ENCODE measurements at places on chromosomes 3 and 15.

- DNase-seq = no peak
Measured at GRCh38 chr3:97612632-97613031, 151.9 kb upstream of the ARL6 start.

- DNase-seq = no peak
Measured at GRCh38 chr15:90362936-90363212, 10.8 kb downstream of the ZNF774 start.

- DNase-seq = no peak
Measured at GRCh38 chr3:105555206-105555605, 188.5 kb downstream of the ALCAM start.

DNA sequence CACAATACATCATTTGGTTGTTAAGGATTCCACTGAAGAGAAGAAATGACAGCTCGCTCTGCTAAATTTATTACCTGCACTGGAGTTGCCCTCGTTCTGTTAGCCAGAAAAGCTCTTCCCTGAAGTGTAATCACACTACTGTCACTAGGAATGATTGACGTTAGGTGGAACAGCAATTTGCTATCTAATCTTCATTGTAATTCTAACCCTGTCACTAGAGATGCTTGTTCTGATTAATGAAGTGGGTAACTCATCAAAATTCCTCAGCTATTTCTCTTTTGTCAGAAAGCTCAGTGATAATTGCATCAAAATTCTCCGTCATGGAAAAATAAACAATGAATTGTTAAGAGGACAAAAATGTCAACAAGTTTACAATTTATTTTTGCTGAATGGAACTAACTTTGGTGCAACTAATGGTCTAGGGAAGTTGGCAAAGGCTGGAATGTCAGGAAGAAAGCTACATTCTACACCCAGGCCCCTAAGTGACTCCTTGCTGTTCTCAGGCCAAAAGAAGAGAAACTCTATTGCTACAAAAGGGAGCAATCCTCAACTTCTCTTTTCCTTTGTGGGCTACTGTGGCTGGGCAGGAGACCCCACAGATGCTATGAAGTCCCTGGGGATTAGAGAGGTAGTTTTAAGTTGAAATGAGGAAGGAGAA, 34.1 kb downstream of the CCDC191 start:
- no peak for DNase-seq

DNA sequence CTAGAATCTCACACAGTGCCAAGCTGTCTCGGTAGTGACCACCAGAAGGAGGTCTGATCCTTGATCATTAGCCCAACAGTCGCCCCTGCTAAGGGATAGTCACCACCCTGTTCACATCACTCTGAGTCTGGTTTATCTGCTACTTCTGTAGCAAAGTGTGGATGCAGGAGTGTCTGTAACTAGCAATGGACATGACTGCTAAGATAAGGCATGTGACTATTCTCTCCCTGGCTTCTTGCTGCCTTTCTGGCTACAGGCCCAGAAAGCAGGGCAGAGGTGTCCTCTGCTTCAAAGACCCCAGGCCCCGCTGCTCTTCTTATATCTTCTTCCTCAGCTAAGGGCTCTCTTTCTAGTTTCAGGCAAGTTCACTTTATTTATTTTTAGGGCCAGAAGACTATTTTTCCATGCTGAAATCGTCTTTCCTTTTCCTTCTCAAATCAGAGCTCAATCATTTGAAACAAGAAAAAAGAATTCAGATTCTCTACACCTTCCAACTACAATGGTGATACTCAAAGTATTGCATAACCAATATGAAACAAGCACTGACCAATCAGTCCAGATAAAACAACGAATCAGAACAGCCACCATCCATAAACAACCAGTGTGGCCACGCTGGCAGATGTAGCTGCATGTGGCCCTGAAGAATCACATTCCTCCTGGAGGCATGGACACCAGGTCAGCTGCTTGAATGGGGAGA, 8.0 kb upstream of the KNG1 start:
- DNase-seq = no peak

DNA sequence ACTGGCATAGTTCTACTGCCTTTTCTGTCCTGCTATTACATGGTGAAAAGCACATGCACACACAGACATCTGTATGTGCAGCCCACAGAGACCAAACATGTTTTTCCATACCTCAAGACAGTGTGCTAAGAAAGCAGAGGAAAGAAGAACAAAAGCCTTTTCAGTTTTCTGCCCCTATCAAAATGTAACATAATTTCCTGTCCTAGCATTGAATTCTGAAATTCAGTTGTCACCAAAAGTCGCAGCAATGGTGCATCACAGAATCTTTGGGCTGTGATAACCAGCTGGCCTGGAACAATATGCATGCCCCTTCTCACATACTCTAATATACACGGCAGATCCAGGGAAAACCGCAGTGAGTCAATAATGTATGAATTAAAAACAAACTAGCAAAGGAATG, 153.8 kb upstream of the RAP2B start:
- no peak for DNase-seq

DNA sequence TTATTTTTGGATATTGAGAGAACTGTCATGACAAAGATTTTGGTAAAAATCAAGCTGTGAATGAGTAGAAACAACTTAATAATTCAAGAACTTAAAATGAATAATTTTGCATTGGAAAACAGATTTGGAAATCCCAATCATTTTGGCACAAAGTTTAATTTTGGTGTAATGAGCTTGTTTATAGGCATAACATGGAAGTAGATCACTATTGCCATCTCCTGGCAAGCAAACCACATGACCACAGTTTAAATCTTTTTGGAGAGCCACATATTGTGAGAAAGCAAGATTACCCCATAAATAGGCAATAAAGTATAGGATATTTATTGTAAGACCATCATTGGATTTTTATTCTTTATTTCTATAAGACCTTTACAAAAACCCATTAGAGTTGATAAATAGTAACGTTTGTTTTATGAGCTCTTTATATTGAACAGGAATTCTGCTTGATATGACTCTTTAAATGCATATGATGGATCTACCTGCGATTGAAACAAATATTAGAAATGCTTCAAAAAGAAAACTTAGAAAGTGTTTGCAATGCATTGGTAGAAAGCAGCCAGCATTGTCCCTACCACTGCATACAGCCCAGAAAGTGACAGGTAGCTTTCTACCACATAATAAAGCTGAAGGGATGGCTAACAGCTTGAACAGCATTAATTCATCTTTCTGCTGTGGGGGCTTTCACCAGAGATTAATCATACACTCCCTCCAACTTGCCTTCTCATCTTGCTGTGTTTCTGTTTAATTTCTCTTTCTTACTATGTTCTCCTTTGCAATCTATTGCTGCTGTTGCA, 766.8 kb downstream of the TBL1XR1 start:
- no peak for DNase-seq

DNA sequence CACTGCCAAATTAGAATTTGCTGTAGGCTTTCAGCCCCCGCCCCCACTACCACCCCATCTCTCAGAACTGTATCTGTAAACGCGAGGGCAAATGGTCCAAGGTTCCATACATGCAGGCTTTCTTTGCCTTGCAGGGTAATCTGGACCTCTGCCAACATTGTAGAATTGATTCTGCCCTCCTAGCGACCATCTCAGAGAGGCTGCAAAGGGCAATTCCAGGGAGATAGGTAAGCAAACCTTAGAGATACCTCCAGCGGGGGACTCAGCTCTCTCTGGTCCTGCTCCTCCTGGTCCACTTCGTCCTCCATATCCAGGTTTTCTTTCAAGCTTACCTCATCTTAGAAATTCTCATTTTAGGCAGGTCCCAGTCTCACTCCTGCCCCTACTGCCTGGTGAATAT, 64.4 kb downstream of the SLMAP start:
- no peak for DNase-seq

DNA sequence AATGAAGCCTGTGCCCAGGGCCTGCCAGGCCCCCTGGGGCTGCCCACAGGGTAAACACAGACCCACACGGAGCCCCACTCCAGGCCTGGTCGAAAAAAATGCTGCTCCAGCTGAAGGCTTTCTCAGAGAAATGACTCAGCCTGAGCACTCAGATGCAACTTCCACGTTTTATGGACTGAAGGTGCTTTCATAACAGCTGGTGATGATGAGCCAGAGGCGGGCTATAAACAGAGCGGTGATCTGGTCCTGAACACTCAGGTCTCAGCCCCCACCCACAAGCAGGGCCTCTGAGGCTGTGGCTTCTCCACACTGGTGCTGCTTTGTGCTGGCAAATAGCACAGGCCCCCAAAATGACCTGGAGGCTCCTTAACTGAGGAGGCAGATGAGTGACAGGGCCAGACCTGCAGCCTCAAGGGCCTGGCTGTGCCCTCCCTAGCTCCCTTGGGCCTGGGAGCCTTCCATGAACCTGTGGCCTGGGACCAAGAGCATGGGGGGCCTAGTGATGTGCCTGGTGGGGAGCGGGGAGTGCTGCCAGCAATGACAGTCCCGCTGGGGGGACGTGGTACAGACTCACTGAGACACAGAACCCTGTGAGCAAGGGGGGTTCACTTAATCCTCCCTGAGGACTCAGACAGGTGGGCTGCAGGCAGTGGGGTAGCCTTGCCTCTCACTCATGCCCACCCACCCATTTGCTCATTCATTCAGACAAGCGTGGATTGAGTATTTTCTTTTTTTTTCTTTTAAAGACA, 23.0 kb upstream of the FURIN start:
- DNase-seq = no peak

DNA sequence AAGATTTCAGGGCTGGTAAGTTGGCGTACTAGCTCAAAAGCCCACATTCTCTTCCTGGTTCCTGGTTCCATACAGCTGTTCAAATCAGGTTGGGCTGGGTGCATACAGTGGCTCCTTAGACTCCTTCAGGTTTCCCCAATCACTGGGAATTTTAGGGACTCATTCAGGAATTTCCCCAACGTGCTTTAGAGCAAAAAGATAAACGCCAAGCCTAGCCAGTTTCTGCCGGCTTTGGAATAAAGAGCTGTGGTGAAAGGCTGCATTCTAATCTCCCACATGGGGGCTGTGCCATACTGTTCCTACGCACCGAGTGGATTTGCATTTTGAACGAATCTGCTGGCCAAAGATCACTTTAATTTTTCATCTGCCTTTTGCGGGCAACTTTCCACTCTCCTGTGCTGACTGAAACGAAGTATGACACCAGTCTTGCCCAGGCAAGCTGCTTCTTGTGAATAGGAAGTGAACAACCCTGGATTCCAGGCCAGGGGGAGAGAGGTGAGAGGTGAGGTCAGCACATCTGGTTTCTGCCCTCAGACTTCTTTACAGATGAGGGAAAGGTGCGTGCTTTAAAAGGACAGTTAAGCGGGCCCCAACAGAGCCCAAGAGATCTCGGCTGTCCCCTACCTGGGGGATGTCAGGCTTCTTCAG, 184.2 kb upstream of the PDZRN3 start:
- DNase-seq = no peak

GRCh38 chr3:29271475-29271874, 9.4 kb upstream of the RBMS3 start:
- DNase-seq = no peak

- DNase-seq = no peak
Measured at GRCh38 chr3:124486324-124486723, 243.9 kb upstream of the UMPS start.

DNA sequence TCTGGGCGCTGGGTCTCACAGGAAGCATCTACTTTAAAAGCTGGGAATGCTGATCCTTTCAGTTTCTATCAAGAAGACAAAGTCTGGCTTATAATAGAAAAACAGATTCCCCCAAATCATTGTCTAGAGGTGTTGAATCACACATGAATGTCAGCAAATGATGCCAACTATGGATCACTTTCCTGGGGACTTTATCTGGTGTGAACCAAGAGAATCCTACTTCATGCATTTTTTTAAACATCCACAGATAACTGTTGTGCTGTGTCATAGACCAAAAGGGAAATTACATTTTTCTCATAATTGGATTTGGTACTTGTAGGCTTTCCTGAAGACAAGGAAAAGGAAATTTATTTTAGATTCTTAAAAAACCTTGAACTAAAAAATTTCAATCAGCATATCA, 132.7 kb downstream of the CD47 start:
- no peak for DNase-seq

GRCh38 chr3:194399874-194400411, 877 bp upstream of the GP5 start:
- DNase-seq = no peak

GRCh38 chr3:168417016-168417415, 321.3 kb upstream of the GOLIM4 start:
- no peak for DNase-seq

DNA sequence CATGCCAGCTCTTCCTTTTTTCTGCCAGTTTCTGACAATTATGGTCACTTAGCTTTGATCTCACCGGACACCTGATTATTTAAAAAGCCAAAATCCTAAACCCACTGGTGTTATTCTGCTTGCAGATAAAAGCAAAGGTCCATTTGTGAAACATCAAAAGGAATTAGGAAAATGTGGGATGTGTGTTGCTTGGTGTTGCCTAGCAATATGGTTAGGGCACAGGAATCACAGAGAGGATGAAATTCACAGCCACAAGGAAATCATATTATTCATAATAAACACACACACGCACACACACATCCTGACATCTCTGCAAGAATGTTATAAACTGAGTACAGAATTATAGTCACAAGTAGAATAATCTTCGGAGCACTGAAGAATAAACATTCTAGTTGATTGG, 89.3 kb upstream of the BHLHE40 start:
- no peak for DNase-seq

DNA sequence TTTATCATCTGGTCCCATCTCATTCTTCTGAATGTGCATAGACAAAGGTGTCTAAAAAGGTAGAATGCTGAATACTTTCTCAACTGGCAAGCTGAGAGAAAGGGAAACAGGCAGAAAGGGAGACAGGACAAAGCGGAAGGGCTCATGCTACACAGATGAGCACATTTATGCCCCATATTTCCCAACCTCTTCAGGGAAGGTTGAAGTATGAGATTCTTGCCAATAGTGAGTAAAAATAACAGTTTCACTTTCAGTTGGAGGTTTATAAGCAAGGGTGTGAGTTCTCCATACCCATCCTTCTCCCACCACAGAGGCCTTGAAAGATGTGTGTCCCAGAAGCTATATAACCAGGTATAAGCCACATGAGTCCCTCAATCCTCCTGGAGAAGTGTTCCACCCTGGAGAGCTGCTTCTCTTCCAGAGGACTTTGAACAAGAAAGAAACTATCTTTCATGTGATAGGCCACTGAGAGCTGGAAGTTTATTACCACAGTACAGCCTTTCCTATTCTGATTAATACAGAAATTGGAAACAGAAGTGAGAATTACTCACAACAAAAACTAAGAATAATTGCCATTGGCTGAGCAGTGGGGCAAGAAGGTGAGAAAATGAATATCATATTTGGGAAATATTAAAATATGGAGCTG, 709.4 kb upstream of the NR2F2 start:
- no peak for DNase-seq

DNA sequence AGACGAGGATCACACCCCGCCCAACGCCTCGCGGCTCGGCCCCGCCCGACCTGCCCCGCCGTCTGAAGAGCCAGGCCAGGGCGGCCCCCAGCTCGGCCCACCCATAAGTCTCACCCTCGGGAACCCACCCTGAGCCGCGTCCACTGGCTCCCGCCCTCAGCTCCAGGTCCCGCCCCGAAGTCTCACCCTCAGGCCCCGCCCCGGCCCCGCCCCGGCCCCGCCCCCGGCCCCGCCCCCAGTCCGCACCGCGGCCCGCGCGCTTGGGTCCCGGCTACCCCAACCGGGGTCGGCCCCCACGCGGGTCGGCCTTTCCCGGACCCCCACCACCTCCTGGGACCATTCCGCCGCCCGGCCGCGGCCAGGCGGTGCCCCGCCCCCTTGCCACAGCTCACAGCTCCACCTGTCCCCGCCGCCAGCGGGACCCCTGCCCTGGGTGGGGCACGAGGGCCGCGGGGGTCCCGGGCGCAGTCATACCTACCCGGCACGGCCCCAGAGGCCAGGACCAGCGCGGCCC, 489 bp downstream of the CSPG5 start:
- no peak for DNase-seq

GRCh38 chr15:81729340-81729739, 316.5 kb downstream of the MEX3B start:
- DNase-seq = no peak

GRCh38 chr3:38507120-38507519, 11.0 kb downstream of the EXOG start:
- DNase-seq = no peak
